Forelimb muscle (tissue), 1 donor: ENCODE measurements at places on chromosomes 6 and 20. TPM values are rescaled to one million over a fixed set of nuclear protein-coding genes. Genes with fewer than 3 reads are reported as not detected.

The SAMD3 gene
- 0.58 TPM for polyA plus RNA-seq

DNA sequence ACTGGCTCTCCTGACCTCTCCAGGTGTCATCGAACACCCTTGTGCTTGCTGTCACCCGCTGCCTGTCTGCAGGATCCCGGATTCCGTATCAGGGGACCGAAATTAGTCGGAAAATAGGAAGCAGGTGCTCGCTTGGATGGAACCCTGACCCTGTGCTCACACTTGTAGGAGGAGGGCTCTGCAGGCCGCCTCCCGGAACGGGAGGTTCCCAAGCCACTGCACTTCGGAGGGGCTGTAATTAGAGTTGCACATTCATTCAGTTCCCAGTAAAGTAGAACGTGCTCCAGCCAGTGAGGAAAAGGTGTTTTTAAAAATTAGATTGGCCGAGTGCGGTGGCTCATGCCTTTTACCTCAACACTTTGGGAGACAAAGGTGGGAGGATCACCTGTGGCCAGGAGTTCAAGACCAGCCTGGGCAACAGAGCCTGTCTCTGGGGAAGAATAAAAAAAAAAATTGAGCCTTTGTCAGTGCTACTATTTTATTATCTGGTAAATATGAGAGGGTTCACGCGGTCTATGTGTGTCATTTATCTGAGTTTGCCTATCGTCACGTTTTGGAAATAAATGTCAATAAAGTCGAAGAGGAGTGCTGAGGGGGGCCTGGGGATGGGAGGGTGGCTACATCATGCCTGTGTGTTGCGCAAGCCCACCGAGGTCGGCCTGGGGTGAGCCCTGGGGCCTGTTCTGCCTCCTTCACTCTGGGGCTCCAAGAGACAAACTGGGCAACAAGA, 1.5 kb upstream of the GMEB2 start:
- DNase-seq, result no peak

- peak; percentile 26 for DNase-seq
Measured at GRCh38 chr20:63686492-63687321, 9.7 kb upstream of the TNFRSF6B start.

DNA sequence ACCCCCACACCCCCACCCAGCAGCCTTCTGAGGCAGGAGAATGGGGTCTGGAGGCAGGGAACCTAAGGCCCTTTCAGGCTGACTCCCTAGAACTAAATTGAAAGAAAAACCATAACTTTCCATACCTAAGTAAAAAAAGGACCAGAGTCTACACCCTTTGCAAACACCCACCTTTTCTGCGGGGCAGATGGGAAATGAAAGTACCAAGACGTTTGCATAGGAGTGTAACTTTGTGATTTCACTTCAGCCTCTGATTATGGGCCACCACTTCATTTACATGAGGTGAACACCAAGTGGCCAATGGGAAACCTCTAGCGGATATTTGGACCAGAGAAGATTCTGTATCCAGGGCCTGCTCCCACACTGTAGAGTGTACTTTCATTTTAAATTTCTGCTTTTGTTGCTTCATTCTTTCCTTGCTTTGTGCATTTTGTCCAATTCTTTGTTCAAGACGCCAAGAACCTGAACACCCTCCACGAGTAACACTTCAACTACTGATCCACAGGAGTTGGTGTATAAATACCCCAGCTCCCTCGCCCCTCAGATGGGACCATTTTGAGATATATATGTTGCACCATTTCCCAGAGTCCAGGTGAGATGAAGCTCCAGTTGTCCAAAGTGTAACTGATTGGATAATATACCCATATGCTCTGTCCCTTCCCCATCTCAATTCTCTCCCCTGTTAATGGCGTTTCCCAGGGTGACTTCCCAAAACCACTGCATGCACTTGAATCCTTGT, 18.9 kb upstream of the SRSF6 start:
- no peak for DNase-seq

GRCh38 chr6:24329451-24329850, 28.4 kb downstream of the DCDC2 start:
- DNase-seq, result no peak

The VNN1 gene
- polyA plus RNA-seq, result 0.28 TPM

GRCh38 chr6:105179244-105180065, at the start of gene POPDC3:
TSS of gene POPDC3 (minus strand) at chr6:105180014. CDS start at chr6:105161909, 18,105 bp downstream.
- DNase-seq, result no peak

The COL12A1 gene
- 311 TPM for polyA plus RNA-seq

DNA sequence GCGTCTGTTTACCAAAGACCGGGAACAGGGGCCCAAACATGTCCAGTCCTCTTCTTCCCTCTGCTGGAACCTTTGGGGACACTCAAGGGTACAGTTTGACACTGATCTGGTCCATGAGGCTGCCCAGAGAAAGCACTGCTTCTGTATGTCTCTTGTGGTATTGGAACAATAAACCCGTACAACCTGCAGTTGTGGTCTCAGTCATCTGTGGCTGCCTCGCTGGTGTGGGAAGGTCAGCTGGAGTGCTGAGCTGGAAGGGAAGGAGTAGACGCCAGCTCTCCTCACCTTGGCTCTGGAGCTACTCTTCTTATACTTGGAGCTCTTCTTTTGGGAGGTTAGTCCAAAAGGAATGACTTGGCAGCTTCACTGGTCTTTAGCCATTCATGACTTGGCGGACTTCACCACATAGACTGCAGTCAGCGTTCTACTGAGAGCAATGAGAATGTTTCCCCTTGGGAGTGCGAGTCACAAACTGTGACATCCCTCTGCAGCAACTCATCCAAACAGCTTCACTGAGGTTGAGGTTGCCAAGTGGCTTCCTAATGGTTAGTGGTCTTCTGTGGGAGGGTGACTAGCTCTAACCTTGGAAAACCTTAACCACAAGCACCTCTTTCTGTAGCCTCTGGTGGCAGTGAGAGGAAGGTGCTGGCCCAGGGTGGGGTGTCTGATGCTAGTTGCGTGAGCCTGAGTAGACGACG, 81.2 kb downstream of the ASXL1 start:
- no peak for DNase-seq

- no peak for DNase-seq
Measured at GRCh38 chr6:6509284-6509683, 79.2 kb upstream of the LY86 start.

DNA sequence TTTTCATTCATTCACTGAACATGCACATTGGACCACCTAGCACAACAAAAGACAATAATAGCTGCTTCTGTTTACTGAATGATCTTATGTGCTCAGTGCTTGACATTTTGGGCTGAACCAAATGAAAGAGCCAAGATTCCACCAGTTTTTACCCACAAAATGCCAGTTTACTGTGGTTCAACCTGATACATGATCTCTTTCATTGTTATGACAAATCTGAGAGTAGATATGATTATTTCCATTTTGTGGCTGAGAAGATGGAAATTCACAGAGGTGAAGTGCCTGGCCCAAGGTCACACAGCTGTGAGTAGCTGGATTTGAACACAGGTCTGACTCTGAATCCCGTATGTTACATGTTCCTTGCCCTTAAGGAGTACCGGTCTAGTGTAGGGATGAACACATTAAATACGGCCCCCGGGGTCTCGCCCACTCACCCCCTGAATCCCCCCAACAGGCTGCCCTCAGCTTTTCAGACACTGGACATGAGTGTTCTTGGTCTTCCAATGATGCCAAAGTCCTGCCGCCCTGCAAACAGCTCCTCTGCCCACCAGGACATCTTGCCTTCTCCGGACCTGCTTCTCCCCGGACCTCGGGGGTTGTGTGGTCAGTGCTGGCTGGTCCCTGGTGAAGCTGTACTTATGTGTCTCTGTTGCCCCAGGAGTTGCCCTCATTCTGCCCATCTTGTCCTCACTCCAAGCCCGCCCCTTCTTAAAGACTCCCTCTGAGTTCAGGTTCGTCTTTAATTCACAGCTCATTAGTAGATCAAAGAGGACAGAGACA, 58.6 kb upstream of the SLC32A1 start:
- no peak for DNase-seq

DNA sequence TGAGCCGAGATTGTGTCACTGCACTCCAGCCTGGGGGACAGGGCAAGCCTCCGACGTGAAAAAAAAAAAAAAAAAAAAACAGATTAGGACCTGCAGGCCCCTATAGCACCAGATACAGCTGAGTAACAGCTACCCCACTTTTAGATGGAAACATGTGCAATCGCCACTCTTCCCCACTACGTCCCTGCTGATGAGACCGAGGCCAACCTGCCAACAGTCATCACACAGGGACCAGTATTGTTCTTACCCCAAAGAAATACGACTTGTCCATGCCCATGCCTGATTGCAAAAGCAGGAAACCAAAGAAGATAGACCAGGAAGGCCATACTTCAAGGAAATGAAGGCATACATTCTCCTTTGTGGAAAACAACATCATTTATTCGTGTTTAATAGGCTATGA, 45.8 kb downstream of the ZMYND8 start:
- no peak for DNase-seq

The SLPI gene
- polyA plus RNA-seq, result not detected

The BPI gene
- polyA plus RNA-seq, result 0.66 TPM

The CD109 gene
- 12.7 TPM for polyA plus RNA-seq

- DNase-seq, result no peak
Measured at GRCh38 chr20:62475772-62476055, at the start of gene GATA5. TSS of gene GATA5 (minus strand) at chr20:62475995. CDS start at chr20:62475521, 474 bp downstream.

- DNase-seq, result no peak
Measured at GRCh38 chr20:39974966-39975501, 714.0 kb downstream of the MAFB start.

DNA sequence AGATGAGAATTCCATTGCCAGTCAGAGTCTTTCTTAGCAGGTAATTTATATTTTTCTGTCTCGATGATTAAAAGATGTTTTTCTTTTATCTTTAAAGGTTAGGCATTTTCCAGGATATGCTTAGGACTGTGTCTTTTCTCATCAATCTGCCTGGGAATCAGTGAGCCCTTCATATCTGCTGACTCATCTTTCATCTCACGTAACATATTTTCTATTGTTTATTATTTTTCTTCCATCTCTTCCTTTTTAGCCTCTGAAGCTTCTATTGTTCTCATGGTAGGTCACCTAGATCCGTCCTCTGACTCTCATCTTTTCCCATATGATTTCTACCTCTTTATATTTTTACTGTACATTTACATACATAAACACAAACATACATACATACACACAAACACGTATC, 8.7 kb downstream of the CCDC28A start:
- DNase-seq, result no peak

GRCh38 chr6:21395121-21395520, 198.4 kb upstream of the SOX4 start:
- DNase-seq, result no peak

DNA sequence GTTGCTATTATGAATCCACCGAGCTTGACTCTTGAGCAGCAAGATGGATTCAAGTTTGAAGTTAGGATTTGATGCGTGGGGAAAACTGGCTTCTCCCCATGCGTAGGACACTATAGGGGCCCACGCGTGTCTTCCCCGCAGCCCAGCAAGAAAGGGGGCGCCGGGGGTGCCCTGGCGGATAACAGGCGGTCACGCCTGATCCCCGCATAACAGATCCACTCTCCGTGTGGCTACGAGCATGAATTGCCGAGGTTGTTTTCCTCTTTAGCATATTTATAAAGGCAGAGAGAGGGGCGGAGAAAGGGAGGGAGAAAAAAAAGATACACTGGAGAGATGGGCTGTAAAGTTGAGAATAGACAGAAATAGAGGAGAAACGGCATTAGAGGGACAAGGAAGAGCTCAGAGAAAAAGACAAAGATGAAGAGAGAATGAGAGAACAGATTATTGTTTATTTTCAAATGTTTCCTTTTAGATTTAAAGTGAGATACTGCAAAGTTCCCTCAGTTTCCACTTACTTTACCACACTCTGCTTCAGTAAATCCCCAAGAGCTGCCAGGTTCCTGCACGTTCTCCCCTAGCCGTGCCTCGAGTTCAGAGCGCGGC, 32.0 kb downstream of the TFAP2A start:
- no peak for DNase-seq

GRCh38 chr6:129105793-129106192, 222.9 kb downstream of the LAMA2 start:
- no peak for DNase-seq

The IL20RA gene
- polyA plus RNA-seq, result 30.6 TPM

DNA sequence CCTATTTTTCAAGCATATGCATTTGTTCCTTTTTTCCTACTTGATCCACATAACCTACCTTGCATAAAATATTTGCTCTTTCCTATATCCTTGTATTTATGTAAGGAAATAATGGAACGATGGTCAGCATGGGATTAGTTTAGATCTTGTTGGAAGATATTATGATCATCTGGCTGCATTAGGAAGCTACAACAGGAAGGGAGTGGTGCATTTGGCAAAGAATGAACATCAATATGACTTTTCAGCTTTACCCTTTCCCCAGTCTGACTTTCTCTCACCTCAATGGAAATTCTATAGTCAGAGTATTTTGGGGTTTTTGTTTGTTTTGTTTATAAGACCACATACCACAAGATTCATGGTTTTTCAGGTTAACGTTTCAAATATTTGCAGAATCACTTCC, 66.0 kb downstream of the HS3ST5 start:
- DNase-seq, result no peak

DNA sequence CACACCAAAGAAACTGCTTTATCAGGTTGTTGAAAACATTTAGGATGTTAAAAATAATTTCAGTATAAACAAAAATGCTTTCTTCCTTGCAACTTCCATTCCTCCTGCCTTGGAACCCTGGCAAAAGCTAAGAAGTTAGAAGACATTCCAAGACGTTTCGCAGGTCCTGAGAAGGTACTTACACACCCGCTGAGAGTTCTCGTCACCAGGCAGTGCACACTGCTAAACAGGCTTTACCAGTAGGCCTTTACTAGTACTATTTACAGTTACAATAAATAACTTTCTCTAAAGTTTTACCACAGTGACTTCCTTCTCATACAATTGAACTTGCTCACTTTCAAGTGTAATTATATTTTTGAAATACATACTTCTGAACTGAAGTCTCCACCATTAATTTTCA, 81.4 kb upstream of the RPS6KA2 start:
- DNase-seq, result no peak

- DNase-seq, result no peak
Measured at GRCh38 chr6:17858584-17858983, 128.9 kb downstream of the KIF13A start.
